Cardiac fibroblast (primary cell): ENCODE measurements at places on chromosomes 12 and 14.

DNA sequence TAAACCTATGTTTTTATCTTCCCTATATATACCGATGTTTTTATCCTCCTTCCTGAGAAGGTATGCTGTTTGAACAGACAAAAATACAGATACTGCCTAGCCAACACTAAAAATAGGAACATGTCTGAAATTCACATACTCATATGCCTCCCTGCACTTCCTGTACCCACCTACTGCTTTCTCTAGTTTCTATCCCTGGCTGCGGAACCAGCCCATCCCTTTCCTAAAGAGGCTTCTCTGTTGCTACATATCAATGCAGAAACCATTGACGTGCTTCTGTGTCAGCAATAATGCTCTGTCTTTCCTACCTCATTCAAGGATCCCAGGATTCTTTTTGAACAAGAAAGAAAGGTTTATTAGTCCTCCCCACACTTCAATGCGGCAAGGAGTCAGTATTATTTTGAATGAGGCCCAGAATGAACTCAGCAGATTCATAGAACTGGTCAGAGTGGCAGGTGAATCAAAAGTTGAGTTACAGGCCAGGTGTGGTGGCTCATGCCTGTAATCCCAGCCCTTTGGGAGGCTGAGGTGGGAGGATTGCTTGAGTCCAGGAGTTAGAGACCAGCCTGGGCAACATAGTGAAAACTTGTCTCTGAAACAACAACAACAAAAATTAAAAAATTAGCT lies 67.8 kb upstream of the NAP1L1 start:
- DNase-seq, result peak; percentile 13

- no peak for DNase-seq
These were observed 54.0 kb upstream of the CDKN3 start for GRCh38 chr14:54342806-54343205.

GRCh38 chr12:47698055-47698454 lies 7.8 kb downstream of the RPAP3 start:
- DNase-seq, result no peak

DNA sequence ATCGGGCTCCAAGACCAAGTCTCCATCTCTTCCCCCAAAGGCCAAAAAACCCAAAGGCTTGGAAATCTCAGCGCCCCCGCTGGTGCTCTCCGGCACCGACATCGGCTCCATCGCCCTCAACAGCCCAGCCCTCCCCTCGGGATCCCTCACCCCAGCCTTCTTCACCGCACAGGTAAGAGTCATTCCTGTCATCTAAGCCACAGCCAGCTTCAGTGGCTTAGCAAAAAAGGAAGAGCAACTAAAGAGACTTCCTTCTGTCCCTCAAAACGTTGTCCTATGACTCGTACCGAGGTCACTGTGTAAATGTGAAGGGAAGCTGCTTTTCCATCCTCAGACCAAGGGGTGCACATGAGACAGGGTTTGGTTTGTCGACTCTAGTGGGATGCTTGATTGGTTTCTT lies 53.4 kb downstream of the ELK3 start:
- no peak for DNase-seq

GRCh38 chr12:90741611-90742010 lies 213.4 kb downstream of the CCER1 start:
- DNase-seq, result no peak

DNA sequence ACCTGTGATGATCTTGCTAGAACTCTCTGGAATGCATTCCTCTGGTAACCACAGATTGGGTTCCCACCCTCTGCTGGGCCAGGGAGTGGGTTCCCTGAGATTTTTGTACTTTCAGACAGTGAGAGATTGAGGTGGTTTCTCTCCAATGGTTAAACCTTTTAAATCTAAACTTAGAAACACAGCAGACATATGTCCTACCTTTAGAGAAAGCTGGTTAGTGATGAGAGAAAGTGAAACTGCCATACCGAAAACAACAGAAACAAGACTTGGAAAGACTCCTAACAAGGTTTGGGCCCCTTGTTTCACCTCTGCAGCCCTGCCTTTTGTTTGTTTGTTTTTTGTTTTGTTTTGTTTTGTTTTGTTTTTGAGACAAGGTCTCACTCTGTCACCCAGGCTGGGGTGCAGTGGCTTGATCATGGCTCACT lies 9.7 kb upstream of the SGPP1 start:
- DNase-seq, result no peak

DNA sequence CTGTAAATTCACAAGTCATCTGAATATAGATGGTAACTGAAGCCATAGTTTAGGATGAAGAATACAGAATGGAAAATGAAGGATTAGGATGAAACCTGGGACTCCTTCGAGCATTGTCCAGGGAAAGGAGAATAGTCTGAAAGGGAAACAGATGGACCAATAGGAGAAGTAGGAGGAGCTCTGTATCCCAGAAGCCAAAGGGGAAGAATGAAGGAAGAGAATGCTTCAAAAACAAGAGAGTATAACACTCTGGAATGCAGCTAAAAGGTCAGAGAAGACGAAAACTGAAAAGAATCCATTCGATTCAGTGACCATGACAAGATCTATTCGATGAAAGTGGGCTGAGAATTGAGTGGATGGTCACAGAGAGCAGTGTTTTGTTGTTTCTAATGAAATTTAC lies 1.0 kb downstream of the GMFB start:
- DNase-seq, result peak; percentile 67

GRCh38 chr14:96581902-96582301 lies 79.7 kb downstream of the PAPOLA start:
- DNase-seq, result no peak

DNA sequence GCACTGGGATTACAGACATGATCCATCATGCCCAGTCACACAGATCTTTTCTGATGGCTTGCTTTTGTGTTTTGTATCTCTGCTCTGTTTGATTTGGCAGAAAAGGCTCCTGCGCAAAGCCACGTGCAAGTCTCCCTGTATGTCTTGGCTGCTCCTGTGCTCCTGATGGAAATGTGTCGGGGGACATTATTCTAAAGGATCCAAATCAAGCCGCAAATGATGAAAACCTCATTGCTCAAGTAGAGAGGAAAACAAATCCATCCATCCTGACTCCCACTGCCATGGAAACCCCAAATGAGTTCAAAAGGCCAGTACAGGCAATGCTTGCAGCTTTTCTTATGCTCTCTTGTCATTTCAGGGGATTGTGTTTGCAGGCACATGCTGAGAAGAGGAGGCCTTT lies 93.8 kb downstream of the NDUFA12 start:
- no peak for DNase-seq

DNA sequence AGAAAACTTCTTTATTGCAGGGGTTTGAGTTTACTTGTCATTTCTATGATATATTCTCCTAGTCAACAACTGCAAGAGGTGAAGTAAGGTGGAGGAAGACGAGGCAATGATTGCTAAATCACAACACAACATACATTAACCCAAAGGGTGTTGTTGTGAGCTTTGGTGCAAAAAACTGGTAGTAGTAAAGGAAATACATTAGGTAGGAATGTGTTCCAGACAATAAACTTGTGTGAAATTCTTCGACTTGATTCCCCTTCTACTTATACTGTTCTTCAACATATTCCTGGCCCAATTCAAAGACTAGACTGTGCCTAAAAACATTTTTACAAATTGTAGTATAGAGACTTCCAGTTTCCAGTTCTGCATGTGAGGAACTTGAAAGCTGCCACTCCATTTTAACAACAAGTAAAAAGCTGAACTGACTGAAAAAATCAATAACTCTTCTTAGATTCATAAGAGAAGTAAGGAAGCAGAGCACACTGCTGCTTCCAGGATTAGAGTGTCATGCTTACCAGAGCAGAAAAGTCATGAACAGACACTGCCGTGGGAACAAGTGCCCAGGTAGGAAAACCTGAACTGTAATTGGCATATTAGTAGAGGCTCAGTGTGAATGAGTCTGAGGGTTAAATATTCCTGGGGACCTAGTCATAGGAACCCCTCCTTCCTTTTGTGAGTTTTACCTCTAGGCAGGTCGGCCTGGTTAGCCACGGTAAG lies 22.2 kb downstream of the COX8C start:
- DNase-seq, result no peak

GRCh38 chr12:19576506-19577280 lies 137.4 kb downstream of the AEBP2 start:
- DNase-seq, result no peak

DNA sequence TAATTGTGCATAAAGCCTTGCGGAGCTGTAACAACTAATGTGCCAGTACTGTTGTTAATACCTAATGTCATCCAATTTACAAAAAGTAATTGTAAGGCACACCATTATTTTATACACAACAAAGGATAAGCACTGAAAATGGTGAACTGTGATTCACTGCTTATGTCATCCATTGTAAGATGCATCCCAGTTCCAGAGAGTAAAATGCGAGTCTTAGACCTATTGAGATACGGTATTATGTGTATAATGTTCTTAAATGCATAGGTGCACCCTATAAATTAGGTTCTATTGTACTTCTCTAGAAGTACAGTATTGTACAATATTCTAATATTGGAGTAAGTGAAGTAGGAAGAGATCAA lies 406 bp downstream of the PARP2 start:
- DNase-seq, result peak; percentile 26

- no peak for DNase-seq
These were observed 723.1 kb upstream of the TBX3 start for GRCh38 chr12:115407036-115407435.

DNA sequence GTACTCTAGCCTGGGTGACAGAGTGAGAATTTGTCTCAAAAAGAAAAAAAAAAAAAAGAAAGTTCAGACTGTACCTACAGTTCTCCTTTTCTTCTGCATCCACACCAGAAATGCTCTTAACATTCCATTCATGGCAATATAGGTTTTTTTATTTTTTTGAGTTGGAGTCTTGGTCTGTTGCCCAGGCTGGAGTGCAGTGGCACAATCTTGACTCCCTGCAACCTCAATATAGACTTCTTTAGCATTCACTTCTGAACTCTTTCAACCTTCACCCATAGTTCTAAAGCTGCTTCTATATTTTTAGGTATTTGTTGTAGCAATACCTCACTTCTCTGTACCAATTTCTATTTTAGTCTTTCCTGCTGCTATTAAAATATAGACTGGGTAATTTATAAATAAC lies 1095.7 kb downstream of the FLRT2 start:
- peak; percentile 13 for DNase-seq

GRCh38 chr12:112443916-112444315 lies 25.2 kb downstream of the PTPN11 start:
- DNase-seq, result no peak

DNA sequence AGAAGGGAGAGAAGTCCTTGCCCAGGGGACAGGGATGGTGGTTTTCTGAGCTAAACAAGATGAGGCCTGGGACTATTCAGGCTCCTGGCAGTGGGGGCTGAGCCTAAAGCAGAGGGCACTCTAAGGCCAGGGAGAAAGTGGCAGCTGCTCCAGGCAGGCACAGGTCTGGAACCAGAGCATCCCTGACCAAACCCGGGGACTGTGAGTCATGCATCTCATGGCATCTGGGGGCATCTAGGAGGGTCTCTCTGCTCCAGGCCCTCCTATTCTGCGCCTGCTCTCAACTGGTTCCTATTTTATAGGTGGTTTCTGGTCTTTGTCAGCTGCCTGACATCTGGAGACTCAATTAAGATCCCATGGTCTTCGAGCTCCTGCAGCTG lies 11.6 kb downstream of the KRT7 start:
- no peak for DNase-seq

DNA sequence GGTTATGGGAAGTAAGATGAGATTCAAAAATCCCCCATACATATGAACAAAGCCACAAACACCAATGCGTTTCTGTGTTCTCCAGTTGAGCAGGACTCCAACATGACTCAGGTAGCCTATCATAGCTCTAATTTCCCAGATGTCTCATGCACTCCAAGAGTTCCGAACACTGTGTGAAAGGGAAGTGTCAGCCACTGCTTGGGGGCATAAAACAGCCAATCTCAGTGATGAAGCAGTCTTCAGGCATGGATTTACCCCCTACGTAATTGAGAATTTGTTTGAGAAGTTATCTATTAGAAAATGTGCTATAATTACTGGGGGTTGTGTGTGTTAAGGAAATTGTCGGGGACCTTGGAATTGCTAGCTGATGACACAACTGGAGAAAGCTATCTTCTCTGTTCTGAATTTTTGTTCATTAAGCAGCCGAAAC lies 153.9 kb upstream of the AVPR1A start:
- no peak for DNase-seq

- DNase-seq, result no peak
These were observed 8.9 kb downstream of the MYO1H start for GRCh38 chr12:109356577-109356976.

GRCh38 chr12:6751767-6752166 lies 1.2 kb downstream of the MLF2 start:
- DNase-seq, result no peak

DNA sequence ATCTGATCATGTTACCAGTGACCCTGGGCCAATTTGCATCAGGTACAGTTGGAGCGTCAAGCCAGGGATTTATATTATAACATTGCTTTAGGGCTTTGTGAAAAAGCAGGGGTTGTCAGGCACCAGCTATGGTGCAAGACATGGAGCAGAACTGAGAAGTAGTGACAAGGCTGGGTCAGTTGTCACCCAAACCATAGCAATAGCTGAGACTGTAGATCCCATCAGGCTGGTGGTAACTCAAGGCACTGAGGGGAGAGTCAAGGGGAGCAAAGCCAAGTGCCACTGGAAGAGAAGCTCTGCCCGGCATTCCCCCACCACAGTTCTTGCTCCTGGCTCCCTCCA lies 16.9 kb downstream of the BCL2L14 start:
- no peak for DNase-seq

DNA sequence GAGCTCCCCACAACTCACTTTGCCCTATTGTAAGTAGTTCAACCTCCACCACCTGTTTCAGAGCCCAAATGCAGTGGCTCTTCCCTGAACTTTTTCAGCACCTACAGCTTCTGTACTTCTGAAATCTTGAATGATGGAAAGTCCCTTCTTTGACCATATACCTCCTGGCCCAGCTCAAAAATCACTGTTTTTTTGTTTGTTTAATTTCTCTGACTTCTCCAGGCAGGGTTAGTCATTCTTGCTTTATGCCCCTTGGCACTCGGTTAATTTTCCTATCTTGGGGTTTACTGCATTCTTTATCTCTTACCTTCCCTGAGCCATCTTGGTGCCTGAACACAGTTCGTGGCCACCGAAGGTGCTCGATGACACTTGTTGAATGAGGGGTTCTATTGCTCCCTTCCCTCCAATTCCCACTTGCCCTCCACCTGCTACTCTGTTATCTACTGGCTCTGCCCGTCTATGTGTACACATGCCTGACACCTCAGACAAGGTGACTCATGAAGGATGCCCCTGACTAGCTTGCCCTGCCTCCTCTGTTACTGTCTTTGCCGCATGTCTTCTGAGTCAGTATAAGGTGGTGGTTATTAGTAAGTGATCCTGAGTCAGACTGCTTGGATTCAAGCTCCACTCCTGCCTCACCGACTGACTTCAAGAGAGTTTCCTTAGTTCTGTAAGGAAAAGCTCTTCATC lies 4.4 kb downstream of the AMHR2 start:
- peak; percentile 94 for DNase-seq

GRCh38 chr12:48977290-48978281 lies 536 bp upstream of the WNT1 start:
- DNase-seq, result peak; percentile 45

DNA sequence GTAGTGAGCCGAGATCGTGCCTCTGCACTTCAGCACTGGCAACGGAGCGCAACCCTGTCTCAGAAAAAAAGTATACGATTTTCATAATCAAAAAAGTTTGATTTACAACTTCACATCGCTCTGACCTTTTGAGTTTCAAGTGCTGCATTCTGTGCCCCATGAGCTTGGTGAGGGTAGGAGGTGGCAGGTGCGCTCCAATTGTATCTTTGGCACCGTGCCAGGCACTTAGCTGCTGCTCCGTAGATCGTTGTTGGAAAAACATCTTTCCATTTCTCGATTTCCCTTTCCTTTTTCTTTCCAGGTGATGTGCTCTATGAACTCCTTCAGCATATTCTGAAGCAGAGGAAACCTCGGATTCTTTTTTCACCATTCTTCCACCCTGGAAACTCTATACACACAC lies 203.7 kb downstream of the ETV6 start:
- no peak for DNase-seq
